ENCODE measurements at places on chromosomes 16 and 17. TPM values are rescaled to one million over a fixed set of nuclear protein-coding genes. Genes with fewer than 3 reads are reported as not detected.
A peak's percentile ranks its signal among the peaks of the same experiment; 100 is the strongest.

GRCh38 chr17:10112962-10113361 is 85.4 kb downstream of the GAS7 start:
- DNase-seq: no peak

DNA sequence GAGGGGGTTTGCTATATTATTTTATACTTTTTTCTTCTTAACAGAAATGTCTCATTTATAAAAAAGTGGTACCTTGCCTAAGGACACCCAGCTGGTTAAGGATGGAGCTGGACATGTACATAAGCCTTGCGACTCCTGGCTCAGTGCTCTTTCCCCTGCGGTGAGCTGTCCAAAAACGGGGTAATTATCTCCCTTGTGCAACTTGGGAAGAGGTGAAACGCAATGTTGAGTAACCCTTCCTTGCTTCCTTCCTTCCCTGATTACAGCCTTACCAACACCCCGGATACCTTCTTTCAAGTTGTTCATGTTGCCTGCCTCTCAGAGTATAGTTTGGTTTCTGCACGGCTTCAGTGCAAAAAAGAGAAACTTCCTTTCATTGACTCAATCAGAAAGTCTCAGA is 94.1 kb upstream of the XYLT1 start:
- no peak for DNase-seq

DNA sequence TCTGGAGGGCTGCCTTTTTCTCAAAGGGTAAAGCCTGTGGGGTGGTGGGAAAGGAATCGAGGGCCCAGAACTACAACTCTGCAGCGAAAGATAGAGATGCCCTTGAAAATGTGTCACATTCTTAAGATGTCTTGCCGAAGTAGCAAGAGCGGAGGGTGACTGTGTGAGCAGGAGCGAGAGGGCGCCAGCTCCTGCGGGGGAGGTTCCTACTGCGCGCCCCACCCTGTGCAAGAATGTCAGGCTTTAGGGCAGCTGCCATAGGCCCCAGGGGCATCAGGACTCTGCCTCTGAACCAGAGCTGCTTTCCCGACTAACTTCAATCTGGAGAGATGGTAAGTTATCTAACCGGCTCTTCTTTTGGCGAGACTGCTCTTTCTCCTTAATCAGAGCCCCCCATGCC is 11.8 kb upstream of the ITGAE start:
- DNase-seq: no peak

DNA sequence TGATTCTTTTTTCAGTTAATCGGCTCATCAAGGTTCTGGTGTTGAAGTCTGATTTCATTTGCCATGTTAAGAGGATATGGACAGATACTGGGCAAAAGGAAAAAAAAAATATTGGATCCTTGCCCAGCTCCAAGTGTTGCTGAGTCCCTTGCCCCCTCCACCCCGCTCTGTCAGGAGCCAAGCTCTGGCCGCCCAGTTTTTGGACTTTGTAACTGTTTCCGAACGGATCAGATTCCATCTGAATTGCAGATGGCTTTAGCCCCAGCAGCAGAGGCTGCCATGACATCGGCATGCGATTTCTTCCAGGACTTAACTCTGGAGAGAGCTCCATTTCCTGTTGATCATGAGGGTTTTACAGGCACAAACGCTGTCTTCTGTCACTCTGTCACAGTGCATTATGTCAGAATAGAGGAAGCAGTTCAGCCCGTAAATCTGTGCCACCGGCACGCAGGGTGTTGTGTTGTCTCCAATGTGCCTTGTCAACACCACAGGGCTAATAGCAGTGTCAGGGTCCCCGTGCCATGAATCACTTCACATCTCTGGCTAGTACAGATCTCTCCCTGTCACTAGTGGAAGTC is 615.6 kb downstream of the MAF start:
- no peak for DNase-seq

GRCh38 chr16:15751940-15752339 is 101.9 kb downstream of the NDE1 start:
- no peak for DNase-seq

The EFCAB5 gene
- not detected for total RNA-seq

- DNase-seq: peak; percentile 81
These were observed 1.1 kb upstream of the HAPSTR1 start for GRCh38 chr16:9090101-9090959.

DNA sequence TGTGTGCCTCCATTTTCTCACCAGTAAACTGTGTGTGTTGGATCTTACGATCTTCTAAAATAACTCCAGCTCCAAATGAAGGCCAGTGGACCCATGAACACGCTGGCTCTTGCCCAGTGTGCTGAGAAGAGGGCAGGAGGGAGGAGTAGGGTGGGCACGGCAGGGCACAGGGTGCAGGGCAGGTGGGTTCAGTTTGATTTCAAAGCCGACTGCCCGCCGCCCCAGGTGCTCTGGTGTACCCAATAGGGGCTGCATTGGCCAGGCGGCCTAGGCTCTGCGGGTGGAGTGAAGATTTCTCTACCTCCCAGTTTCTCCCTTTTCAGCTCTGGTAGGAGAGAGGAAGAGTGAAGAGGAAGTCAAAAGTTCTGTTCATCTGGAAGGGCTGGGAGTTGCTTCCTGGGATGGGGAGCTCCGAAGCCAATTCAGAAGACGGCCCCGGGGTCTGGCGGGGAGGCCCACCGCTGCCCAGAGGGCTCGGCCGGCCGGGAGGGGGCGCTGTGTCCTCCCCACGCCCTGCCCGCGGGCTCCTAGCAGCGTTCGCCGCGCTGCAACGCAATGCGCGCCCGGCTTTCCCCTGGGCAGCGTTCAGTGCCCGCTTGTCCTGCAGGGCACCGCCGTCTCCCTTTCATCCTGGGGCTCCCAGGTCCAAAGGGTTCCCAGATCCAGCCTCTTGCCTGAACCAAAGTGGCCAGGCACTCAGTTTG is 1.1 kb upstream of the CRHR1 start:
- DNase-seq: peak; percentile 98

The RPL27 gene
- 1,832 TPM for total RNA-seq

DNA sequence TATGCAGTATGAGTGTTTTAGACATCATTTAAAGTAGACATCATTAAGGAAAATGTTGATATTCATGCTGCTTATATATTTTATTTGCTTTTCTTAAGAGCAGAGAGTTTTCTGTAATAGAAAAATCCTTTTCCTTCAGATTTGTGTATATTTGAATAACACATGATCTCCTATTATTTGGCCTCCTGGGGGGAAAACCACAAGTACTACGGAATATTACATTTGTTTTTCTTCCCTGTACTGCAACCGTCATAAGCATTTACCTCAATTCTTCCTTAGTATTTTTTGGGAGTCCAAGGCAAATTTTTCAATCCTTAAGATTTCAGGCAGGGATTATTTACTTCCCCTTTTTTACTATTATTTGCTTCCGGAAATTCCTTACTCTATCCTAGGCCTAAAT is 6.0 kb downstream of the RSPRY1 start:
- no peak for DNase-seq

DNA sequence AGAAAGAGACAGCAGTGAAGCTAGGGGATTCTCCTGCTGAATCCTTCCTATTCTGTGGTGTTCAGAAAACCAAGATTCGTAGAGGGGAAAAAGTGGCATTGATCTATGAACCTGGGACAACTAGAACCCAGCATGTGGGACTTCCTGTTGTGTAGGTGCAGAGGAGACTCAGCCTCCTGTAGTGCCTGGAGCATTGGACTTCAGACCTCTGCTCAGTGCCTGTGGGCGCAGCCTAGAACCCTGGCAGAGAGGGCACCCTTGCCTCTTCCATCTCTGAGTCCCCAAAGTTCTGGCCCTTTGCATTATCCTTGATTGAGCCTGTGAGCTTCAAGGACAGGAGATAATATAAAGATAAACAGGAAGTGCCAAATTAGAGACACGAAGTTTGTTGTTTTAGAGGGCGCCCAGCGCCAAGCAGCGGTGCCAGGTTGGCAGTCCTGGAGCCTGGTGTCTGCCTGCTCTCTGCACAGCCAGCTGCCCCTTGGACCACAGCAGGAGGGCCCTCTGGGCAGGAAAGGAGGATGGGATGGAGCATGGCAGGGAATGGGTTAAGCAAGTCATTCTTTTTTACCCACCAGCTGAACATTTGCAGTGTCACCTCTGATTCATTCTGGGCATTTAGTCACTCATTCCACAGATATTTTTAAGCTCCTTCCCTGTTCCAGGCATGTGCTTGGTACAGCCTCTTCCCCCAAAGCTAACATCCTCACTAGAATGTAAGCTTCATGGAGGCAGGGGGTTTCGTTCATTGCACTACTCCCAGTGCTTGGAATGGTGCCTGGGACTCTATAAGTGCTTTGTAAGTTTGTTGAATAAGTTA is 11.9 kb upstream of the SP6 start:
- DNase-seq: no peak

DNA sequence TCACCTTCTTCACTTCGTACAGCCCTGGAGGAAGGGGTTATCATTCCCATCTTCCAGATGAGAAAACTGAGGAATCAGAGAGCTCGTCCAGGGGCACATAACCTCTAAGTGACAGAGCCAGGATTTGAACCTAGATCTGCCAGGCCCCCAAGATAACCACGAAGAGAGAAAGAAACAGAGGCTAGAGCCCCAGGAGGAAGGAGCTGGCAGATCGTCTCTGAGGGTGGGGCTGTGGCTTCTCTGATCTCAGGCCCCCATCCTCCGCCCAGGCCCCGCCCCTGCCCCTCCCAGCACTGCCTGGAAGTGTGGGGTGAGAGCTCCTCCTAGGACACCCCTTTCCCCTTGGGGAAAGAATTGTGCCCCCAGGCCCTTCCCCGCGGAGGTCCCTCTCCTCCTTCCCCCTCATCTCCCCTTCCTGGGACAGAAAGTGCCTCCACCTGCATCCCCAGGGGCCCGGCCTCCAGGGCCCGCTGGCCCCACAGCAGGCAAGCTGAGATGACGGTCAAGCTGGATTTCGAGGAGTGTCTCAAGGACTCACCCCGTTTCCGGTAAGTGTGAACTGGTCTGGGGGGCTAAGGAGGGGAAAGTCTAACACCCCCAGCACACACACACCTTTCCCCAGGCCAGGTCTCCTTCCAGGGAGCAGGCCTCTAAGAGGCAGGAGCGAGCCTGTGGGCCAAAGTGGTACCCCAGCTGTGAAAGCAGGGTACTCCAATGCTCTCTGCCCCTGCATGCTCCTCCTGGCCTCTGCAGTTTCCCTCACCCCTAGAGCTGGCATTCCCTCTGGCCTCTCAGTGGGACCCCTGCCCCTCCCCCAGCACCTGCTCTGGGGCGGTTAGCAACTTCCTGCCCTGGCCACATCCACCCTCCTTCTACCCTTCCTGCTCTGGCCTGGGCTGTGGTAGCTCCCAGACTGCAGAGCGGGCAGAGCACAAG is at the start of gene ACAP1:
ACAP1 (plus strand) TSS at position 290 of the 936 bp plus-strand sequence; CDS start at position 496, 206 bp downstream.
- peak; percentile 85 for DNase-seq

DNA sequence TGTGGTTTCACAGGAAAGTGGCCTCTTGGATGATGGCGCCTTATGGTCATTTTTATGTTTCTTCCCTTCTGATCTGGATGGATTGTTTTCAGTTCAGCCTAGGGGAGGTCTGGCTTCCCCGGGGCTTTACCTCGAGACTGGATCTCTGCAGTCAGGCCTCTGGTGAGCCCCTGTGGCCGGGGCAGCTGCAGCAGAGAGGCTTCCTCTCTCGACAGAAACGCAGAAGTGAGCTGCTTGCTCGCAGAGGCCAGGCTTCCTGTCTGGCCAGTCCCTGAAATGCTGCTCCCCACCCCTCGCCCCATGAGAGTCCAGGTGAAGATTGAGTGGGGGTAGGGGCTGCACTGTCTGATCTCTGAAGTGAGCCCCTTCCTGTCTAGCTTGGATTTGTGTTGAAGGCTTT is 44.0 kb downstream of the PLCG2 start:
- peak; percentile 36 for DNase-seq

- DNase-seq: peak; percentile 26
These were observed 21.4 kb upstream of the ABR start for GRCh38 chr17:1201132-1201702.

DNA sequence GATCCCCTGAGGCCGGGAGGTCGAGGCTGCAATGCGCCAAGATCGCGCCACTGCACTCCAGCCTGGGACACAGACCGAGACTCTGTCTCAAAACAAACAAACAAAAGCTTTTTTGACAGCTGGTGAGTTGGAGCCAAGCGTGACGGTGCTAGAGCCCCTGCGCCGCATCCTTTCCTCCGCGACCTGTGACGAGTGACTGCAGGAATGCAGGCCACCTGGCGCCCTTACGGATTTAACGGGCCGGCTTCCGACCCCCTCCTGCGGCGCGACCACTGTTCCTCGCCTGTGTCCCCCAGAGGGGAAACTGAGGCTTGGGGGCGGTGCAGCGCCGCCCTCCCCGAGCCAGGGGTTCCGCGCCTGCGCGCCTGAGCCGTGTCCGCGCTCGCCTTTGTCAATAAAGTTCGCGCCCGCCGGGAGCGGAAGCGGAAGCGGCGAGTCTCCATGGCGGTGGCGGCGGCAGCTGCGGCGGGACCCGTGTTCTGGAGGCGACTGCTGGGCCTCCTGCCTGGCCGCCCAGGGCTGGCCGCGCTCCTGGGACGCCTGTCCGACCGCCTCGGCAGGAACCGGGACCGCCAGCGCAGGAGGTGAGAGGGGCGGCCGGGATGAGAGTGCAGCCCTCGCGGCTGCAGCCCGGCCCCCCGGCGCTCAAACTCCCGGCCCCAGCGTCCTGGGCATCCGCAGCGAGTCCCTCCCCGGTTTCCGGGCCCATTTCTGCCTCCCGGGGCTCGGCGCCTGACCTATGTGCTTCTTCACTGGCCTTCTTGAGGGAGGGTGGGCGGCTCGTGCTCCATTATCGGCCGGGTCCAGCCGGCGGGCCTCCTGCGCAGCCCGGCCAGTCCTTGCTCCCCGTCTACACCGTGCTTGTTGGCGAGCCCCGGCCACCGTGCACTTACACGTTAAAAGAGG is at the start of gene PGS1:
PGS1 (plus strand) TSS at position 425 of the 906 bp plus-strand sequence; CDS start at position 442, 17 bp downstream.
- peak; percentile 92 for DNase-seq

- DNase-seq: peak; percentile 88
These were observed 218.5 kb upstream of the CIBAR2 start for GRCh38 chr16:85330694-85331188.

GRCh38 chr17:49518346-49519078 is 23.4 kb downstream of the NGFR start:
- peak; percentile 15 for DNase-seq

GRCh38 chr16:85418978-85419491 is 194.1 kb upstream of the GSE1 start:
- DNase-seq: peak; percentile 71

The SKAP1 gene
- total RNA-seq: not detected

DNA sequence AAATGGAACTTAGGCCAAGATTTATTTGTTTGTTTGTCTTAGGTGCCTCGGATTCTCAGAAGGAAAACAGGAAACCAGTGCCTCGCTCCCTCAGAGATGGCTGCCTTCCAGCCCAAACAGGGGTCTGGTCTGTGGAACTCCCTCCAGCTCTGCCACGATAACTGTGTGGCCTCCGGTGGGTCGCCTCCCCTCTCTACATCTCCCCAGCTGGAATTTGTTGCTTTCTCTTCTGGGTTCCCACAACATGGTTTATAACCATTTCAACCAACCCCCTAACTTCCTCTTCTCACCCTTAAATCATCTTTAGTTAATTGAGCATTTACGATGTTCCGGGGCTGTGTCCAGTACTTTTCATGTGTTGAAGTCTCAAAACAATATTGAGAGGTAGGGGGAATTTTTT is 30.9 kb upstream of the PLLP start:
- no peak for DNase-seq

The HS3ST3B1 gene
- total RNA-seq: 3.8 TPM

DNA sequence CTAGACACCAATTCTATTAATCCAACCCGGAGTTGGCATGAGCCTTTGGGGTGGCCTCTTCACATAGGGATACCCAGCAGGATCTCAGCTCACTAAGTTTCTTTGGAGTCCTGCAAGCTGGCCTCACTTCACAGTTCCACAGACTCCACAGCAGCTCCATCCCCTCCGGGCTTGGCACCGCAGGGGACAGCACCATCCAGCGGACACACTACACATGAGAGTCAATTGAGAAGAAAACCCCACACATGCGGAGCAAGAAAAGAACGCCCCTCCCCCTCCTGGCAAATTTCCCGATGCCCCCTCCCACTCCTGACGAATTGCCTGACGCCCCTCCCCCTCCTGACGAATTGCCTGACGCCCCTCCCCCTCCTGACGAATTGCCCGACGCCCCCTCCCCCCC is 31.1 kb downstream of the KLHDC4 start:
- peak; percentile 77 for DNase-seq

GRCh38 chr17:75878174-75878998 is at the start of gene TRIM47:
TSS of gene TRIM47 (minus strand) at chr17:75878581. CDS start at chr17:75878548, 33 bp downstream.
- peak; percentile 86 for DNase-seq

Measured in H7 (cell line).